ENCODE measurements at places on chromosomes 6 and 20.
A peak's percentile ranks its signal among the peaks of the same experiment; 100 is the strongest.

DNA sequence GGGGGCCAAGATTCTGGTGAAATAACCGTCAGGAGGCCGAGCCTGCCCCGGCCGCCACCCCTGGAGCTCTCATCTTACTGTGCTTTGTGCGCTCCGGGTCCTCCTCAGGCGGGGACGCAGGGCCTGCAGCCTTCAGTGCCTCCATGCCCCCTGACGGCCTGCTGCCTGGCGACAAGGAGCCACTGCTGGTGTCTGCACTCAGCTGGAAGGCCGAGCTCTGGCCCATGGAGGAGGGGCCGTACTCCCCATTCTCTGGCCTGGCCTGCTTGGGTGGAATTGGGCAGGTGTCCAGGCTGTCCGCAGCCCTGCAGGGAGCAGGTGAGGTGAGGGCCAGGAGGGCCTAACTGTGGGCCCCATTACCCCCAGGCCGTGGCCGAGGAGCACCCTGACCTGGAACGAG is 5.3 kb downstream of the ZNF512B start:
- DNase-seq, result no peak

DNA sequence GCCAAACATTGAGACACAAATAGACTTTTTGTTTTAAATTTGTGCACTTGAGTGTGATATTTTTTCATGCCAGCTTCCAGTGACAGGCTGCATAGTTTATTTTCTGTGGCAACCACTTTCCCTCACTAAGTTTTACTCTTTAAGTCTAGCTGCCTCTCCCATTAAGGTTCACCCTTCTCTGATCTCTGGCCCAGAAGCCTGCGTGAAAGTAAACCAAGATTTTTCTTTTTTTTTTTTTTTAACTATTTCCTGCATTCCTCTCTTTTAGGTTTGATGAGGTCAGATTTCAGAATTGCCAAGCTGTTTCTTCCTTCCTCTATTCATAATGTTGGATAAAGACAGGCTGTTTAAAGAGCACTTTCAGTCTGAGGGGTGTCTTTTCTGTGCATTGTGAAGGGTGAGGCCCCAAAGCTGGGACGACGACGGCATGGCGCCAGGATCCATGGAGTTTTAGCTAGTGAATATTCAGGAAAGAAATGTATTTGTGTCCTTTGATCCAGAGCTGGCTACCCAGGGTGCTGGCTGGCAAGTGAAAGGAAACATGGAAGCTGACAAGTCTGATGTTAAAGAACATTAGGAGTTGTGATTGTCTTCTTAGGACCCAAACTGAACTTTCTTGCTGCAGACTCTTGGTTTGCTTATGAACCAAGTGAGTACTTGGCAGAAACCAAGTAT is 50.7 kb downstream of the DOK5 start:
- no peak for DNase-seq

- no peak for DNase-seq
Measured at GRCh38 chr6:170253226-170253909, 37.5 kb downstream of the DLL1 start.

DNA sequence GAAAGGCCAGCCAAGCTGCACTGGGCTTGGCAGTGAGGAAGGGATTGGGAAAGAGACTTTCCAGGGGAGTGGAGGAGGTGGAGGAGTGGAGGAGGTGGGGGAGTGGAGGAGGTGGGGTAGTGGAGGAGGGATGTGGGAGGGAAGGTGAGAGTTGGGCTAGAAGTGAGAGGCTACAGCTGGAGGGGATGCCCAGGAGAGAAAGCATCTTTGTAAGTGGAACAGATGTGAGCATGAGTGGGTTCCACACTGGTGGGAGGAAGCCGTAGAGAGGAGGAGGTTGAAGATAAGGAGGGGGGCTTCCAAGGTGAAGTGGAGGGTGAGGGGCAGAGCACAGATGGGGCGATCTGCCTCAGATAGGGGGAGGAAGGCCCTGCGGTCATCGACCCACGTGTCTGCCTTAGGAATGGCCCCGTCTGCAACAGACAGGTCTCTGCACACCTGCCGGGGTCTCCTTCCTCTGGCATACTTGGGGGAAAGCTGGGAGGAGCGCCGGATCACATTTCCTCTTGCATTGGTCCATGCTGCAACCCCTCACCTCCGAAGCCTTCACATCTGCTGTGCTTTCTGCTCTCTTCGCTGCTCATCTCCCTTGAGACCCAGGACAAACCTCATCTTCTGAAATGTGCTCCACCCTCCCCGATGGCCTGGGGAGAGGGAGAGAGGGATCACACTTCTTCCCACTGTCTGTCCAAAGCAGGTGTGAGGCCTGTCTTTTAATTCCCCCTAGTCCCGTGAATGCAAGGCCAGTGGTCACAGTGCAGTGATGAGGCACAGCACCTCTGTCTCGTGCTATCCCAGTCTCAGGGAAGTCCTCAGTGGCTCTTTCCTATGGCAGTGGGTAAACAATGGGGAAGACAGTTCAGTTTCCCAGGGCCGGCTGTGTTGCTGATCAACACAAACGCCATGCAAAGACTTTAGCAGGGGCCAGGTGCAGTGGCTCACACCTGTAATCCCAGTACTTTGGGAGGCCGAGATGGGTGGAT is 48.6 kb upstream of the SNX9 start:
- no peak for DNase-seq

DNA sequence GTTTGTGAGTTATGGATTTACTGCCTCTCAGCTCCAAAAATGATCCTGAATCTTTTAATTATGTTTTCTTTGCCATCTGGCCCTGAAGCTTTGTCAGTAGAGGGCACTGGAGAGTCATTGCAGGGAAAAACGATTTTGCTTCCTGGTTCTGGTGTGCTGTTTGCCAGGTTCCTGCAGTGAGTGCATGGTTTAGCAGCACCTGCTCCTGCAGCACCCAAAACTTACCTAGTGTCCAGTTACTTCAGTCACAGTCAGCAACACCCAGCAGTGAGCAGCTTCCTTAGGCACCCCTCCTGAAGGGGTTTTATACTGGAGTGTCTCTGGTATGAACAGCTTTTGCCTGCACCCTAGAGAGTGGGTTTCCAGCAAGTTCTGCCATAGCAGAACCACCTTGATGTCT is 6.0 kb upstream of the TRIM26 start:
- peak; percentile 13 for DNase-seq

DNA sequence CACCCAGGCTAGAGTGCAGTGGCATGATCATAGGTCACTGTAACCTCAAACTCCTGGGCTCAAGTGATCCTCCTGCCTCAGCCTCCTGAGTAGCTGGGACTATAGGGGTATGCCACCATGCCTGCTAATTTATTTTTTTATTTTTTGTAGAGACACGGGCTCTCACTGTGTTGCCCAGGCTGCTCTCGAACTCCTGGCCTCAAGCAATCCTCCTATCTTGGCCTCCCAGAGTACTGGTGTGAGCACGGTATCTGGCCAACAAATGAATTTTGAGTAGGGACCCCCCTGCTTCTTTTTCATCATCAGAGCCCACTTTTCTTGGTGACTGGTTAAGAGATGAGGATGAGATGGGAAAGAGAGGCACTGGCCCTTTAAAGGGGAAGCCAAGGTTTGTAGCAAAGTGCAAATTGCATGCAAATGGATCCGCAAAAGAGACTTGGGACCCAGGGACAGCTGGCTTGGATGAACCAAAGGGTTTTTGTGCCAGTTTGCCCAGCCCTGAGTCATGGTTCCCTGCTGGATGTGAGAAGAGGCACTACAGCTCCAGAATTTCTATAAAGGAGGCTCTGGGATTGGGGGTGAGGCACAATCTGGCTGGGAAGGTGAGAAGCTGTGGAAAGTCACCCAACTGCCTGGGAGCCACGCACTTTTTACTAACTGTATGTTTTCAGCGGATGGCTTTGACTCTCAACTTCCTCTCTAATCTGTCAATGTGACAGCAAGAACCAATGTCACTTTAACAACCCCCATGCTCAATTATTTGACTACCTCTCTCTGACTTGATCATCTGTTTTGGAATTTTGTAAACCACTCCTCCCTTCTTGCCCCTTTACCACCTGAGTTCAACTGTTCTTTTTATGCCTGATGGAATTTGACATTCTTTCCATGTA is 58.7 kb upstream of the RNF24 start:
- DNase-seq, result no peak

DNA sequence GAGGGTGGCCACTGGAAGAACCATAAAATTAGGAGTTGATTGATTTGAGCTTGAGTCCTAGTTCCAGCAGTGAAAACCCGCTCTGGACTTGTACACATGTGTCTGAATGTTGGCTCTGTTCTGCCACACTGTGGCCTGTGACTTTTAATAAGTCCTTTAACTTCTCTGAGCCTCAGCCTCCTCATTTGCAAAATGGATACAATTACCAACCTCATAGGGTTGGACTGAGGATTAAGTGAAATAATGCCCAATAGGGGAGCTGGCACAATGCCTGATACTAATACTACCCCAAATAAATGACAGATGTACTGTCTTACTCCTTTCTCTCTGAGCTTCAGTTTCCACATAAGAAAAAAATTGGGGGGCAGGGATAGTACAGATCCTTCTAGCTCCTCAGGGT is 92.6 kb upstream of the RIPOR2 start:
- DNase-seq, result no peak

- DNase-seq, result no peak
Measured at GRCh38 chr6:46305833-46306232, 135.1 kb upstream of the ENPP5 start.

GRCh38 chr6:34663371-34663770 is 33.2 kb downstream of the ILRUN start:
- no peak for DNase-seq

GRCh38 chr6:137033828-137034227 is 10.9 kb downstream of the IL20RA start:
- peak; percentile 30 for DNase-seq

- DNase-seq, result no peak
Measured at GRCh38 chr6:32370505-32370904, 1.2 kb downstream of the TSBP1 start.

GRCh38 chr6:105593056-105593690 is 190.3 kb upstream of the PREP start:
- no peak for DNase-seq

DNA sequence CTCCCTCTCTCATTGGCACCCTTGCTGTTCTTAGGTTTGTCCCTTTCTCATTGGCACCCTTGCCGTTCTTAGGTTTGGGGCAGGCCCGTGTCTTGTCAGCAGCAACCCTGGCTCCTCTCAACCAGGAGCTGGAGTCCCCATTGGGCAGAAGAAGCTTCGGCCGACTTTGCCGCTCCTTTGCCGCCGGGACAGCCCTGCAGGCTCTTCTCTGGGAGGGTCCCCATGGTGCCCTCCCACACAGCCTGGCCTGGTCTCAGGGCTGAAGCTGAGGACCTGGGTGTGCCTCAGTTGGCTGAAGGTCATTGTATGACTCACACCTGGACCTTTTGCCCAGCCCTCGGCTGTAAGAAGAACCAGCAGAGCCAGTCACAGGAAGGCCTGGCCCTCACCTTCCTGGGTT is 59.6 kb downstream of the PPP1R14C start:
- no peak for DNase-seq

DNA sequence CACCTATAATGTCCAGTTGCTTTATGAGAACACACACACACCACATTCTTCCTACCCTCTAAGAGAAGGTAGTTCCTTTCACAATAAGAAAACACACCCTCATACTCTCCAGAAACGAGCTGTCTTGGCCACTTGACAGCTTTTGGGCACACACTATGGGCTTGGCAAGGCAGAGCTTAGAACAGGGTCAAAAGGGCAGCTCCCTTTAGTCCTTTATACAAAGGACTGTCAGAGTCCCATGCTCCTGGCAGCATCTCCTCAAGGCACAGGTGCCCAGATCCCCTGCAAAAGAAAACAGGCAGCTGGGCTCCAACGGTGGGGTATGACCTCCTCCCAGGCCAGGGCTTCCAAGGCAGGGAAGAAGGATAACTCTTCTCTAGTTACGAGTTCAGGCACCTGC is 4.9 kb upstream of the LYRM2 start:
- DNase-seq, result no peak

DNA sequence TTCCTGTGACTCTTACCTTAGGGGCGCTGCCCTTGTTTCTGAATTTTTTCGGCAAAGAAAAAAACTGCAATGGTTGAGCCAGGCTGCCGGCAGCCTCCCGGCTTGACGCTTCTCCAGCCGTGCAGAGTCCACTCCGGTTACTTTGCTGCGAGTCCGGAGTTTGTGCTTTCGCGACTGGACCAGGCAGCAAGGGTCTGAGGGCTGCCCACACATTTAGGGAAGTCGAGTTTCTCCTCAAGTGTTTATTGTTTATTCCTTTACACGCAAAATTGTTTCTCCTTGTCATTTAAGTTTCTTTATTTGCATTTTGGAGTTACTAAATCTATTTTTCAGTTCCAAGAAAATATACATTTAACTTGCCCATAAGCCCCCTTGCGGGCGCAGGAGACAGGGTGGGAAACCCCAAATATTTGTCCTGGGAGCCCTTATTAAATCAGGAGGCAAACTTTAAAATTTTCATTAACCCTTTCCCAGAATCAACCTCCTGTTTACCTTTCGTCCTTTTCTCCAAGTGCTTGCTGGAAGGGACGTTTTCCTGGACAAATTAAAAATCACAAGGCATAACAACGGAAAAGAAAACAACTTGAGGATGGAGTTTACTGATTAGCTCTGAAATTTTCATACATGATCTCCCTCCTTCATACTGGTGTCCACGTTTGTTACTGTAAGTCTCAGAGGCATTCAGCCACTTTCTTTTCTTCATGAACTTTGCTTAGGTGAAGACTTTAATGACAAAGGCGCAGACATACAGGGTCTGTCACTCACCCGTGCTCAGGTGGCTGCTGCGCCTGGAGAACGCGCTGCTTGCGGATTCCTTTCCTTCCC is 1.7 kb upstream of the PDE10A start:
- DNase-seq, result no peak

- no peak for DNase-seq
Measured at GRCh38 chr6:127517693-127518092, 1.4 kb downstream of the MTCL3 start.

GRCh38 chr20:16069389-16070010 is 503.7 kb downstream of the KIF16B start:
- no peak for DNase-seq

Data from stimulated activated CD8-positive, alpha-beta memory T cell treated with anti-CD3 and anti-CD28 coated beads, Interleukin-12 subunit alpha, Interleukin-12 subunit beta, amount 100 ng/mL, for 1 hour (primary cell).